ENCODE measurements at places on chromosomes 1 and 21. TPM values are rescaled to one million over a fixed set of nuclear protein-coding genes. Genes with fewer than 3 reads are reported as not detected.

AGBL4 gene
- total RNA-seq: not detected

ITLN2 gene
- not detected for total RNA-seq

IL22RA1 gene
- not detected for total RNA-seq

ERMAP gene
- total RNA-seq: 15.7 TPM

GBP2 gene
- total RNA-seq: 0.56 TPM

GPA33 gene
- not detected for total RNA-seq

L1TD1 gene
- 0.12 TPM for total RNA-seq

FAM72C gene
- total RNA-seq: not detected

AKT3 gene
- total RNA-seq: 85.0 TPM

LCE3E gene
- total RNA-seq: not detected

TMPRSS2 gene
- total RNA-seq: not detected

DIO1 gene
- total RNA-seq: not detected

KLHDC8A gene
- not detected for total RNA-seq

OR6N1 gene
- total RNA-seq: not detected

SLC26A9 gene
- total RNA-seq: not detected

CAPZB gene
- 353 TPM for total RNA-seq

LELP1 gene
- total RNA-seq: not detected

LCE3D gene
- total RNA-seq: not detected

OR10J1 gene
- total RNA-seq: not detected

FCRLA gene
- total RNA-seq: not detected

RRP1 gene
- total RNA-seq: 19.6 TPM

GJB3 gene
- not detected for total RNA-seq

JAM2 gene
- total RNA-seq: 6.6 TPM

FBXO42 gene
- 20.9 TPM for total RNA-seq

SAMSN1 gene
- total RNA-seq: not detected

SPEN gene
- 38.4 TPM for total RNA-seq

LAX1 gene
- not detected for total RNA-seq

FMOD gene
- 0.85 TPM for total RNA-seq

PSMA5 gene
- 90.5 TPM for total RNA-seq

HES3 gene
- total RNA-seq: not detected

SMPDL3B gene
- total RNA-seq: 0.21 TPM

TGFB2 gene
- 237 TPM for total RNA-seq

HAX1 gene
- total RNA-seq: 60.9 TPM

TAL1 gene
- total RNA-seq: not detected

AMIGO1 gene
- 3.1 TPM for total RNA-seq

LINGO4 gene
- not detected for total RNA-seq

OLIG2 gene
- 0.46 TPM for total RNA-seq

SELENBP1 gene
- 11.1 TPM for total RNA-seq

C1orf105 gene
- total RNA-seq: not detected

Measured in chondrocyte (in vitro differentiated cells).